ENCODE measurements at places on chromosomes 2 and 18.

DNA sequence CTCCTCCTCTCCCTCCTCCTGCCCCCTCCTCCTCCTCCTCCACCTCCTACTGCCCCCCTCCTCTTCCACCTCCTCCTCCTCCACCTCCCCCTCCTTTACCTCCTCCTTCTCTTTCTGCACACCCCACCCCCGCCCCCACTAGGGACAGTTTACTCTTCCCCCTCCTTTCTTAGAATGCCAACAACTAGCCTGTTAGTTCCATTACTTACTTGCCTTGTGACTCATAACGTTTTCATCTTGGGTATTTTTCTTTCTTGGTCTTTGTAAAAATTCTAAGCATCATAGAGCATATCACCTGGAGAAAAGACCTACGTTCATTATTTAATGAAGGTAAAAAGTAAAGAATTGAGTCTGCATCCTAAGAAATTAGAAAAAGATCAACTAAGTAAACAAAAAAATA, 165.3 kb downstream of the NEDD4L start:
- no peak for DNase-seq

DNA sequence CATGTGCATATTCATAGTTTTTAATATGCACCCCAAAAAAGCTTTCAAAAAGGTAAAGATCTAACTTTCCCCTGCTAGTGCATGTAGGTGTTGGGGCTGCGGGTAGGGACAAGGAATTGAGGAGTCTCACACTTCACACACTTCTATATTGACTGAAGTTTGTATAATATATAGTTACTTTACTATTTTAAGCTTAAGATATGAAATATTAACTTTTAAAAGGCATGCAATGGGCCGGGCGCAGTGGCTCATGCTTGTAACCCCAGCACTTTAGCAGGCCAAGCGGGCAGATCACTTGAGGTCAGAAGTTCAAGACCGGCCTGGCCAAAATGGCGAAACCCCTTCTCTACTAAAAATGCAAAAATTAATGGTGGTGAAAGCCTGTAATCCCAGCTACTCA, 109.1 kb upstream of the SH3BP4 start:
- DNase-seq = no peak

- DNase-seq = no peak
These were observed 103.3 kb upstream of the KLF7 start for GRCh38 chr2:207269038-207269437.

GRCh38 chr2:140539242-140539875, 1591.5 kb downstream of the LRP1B start:
- DNase-seq = no peak

DNA sequence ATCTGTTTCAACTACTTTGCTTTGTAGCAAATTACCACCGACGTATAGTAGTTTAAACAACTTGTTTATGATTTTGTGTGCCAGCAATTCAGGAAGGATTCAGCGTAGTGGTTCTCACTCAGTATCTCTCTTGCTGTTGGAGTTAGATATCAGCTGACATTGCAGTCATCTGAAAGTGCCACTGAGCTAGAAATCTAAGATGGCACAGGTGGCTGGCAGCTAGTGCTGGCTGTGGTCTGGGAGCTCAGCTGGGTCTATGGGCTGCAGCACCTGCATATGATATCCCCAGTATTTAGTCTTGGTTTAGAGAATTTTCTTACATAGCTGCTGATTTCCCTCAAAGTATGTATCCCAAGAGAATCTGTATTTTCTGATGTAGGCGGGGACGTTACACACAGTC, 235.6 kb downstream of the SCG2 start:
- DNase-seq = no peak

DNA sequence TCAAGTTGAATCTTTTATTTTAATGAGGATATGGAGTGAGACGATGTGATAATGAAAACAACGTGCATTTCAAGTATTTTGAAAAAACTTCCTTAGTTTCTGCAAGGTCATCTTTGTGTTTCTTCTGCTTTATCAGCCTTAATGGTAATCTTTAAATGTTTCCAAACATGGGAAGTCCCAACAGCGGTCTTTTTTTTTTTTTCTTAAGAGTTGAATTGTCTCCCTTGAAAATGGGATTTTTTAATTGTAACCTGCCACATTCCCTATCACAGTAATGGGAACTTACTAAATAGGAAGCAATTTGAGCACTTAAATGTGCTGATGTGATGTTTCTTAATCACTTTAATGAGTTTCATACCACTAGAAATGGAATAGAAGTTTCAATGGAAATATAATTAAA, 45.8 kb downstream of the ATIC start:
- DNase-seq = no peak

DNA sequence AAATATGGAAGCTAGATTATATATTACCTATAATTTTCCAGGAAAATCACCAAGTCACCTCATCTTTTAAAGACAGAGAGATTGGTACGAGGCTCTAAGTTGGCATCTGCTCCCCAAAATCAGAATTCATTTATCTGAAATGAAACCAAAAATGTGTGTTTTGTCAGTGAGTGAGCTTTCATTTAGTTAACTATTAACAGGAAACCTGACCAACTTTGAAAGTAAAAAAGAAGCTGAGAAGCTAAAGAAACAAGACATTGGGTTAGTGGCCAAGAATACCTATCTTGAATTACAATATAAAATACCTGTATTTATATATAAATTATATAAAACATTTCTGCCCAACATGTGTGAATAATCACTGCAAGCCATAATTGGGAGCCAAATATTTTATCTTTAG, 1.9 kb downstream of the MPPE1 start:
- DNase-seq = no peak

GRCh38 chr2:85151026-85151425, 17.8 kb downstream of the TCF7L1 start:
- no peak for DNase-seq

DNA sequence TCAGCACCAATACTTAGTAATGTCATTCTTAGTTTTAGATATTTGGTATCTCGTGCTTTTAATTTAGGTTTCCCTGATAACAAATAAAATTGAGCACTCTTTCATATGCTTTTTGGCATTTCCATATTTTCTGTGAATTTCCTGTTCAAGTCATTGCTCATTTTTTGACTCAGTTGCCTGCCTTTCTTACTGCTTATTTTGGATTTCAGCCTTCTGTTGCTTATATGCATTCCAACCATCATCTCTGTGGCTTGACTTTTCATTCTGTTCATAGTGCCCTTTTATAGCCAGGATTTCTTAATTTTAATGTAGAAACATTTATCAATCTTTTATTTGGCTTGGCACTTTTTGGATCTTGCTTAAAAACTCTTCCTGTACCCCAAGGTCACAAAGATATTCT, 14.5 kb upstream of the KIF3C start:
- no peak for DNase-seq

GRCh38 chr18:48376406-48376805, 32.8 kb downstream of the ZBTB7C start:
- no peak for DNase-seq

DNA sequence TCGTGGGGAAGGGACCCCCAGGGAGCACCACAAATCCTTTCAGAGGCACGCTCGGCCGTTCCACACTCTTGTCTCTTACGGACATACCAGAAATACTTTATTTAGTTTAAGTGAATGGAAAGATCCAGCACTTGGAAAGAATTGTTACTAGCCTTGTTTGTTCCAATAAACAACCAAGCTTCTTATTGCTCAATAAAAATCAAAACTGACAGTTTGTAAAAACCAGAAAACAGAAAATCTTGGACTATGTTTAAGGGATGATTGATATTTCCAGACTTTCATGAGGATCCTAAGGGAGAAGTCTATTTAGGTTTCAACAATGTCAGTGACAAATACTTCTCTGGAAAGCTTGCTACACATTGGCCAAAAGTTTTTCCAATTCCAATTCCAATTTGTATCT, 31.6 kb upstream of the CCBE1 start:
- DNase-seq = no peak

- no peak for DNase-seq
These were observed 46.7 kb downstream of the CCDC195 start for GRCh38 chr2:224669449-224669848.

DNA sequence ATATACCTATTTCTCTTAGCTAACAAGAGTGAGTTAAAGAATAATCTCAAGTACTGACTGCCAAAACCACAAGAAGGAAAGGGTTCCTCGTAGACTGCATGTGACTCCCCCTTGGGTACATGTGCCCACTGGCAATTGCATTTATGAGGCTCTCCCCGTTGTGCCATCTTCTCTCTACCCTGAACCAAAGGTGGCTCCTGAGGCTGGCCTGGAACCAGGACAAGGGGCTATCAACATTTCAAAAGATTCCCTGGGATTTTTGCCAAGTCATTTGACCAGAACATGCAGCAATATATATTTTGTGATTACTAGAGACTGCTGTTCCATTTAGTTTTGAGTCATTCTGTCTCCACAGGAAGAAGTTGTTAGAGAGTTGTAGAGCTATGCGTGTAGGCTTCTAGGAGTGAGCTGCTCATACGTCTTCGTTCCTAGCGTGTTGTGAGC, 45.8 kb downstream of the LAMA3 start:
- no peak for DNase-seq

DNA sequence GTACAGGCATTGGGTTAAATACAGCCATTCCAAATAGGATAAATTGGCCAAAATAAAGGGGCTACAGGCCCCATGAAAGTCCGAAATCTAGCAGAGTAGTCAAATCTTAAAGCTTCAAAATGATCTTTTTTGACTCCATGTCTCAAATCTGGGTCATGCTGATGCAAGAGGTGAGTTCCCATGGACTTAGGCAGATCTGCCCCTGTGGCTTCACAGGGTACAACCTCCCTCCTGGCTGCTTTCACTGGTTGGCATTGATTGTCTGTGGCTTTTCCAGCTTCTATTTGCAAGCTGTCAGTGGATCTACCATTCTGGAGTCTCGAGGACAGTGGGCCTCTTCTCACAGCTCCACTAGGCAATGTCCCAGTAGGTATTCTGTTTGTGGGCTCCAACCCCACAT, 56.1 kb downstream of the CCDC141 start:
- DNase-seq = no peak

DNA sequence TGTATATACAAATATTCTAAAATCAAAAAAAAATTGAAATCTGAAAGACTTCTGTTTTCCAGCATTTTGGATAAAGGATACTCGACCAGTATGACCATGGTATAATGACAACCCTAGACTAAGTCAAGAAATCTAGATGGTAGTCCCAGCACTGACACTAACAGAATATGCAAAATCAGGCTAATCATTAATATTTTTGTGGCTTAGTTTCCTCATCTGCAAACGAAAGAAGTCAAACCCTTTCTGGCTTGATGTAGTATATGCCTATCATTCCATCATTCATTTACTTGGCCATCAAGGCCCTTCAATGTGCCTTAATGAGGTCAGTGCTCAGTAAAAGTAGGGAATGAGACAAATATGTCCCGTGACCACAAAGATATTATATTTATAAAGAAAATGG, 83.5 kb downstream of the NCKAP5 start:
- DNase-seq = no peak

- no peak for DNase-seq
These were observed 1199.1 kb upstream of the GYPC start for GRCh38 chr2:125456693-125457363.

GRCh38 chr2:233413559-233414272, 59.4 kb downstream of the DGKD start:
- DNase-seq = peak; percentile 53

DNA sequence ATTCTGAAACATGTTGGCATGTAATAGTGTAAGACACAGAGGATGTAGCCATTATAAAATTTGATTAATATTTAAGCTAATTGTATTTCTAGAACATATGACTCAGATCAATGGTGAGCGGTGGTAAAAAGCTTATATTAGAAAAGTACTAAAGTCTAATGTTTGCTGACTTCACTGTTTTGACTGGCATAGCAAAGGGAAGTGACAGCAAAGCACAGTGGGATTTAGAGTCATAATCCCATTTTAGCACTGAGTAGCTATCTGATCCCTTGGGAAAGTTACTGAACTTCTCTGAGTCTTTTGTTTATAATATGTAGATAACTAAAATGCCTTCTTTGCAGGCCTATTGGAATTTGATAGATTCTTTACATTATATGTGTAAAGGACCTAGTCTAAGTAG, 60.4 kb downstream of the KIAA1328 start:
- DNase-seq = no peak

- DNase-seq = no peak
These were observed 55.1 kb upstream of the ZBTB14 start for GRCh38 chr18:5350636-5351035.

GRCh38 chr2:69634196-69634821, 9.2 kb downstream of the AAK1 start:
- DNase-seq = no peak

DNA sequence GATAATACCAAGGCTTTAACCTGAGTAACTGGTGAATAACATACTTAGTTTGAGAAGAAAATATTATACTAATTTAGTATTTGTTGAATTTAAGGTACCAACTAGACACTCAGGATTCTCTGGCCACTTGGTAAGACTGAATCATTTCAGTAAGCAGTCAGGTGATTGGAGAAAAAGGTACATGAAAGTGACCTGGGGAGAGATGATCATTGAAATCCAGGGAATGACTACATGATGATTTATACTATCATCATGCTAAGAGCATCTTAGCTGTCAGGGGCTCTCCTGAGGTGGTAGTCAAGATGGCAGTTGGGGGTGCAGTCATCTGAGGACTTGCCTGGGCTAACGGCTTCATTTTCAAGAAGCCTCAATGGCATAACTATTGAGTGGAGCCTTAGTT, 571.2 kb upstream of the ACVR2A start:
- DNase-seq = no peak

- peak; percentile 19 for DNase-seq
These were observed 114.2 kb downstream of the SRBD1 start for GRCh38 chr2:45496869-45497268.

DNA sequence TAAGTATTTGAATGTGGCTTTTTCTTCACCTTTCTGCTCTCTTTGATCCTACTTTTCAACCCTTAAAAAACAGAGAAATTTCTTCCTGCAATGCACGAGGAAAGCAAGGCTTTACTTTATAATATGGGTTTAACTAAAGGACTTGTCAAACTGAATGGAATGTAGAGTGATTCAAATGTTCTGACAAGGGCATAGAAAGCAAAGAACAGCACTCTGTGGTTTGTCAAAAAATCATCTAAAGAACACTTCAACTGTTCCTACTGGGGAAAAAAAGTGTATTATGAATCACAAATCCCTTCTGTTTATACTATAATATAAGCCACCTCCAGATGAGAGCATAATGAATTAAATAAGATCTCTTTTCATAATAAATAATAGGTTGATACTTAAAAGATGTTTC, 45.0 kb upstream of the RIT2 start:
- no peak for DNase-seq

DNA sequence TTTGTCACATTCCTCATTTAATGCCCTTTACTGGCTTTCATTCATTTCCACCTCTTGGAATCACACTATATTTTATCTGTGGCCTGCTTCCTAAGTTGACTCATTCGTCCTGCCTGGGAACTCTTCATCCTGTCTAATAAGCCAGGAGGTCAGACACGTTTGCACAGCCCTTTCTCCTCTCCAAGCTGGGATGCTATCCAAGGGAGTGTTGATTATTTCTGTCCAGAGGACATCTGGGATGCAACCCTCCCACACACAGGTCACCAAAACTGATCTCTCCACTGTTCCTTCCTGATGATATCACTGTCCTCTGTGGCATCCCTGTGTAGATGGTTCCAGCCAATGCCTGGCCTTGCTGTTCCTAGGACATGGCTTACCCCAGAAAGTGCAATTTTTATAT, 79.8 kb upstream of the NOSTRIN start:
- no peak for DNase-seq

Measured in T-helper 2 cell (primary cell).